Central memory CD4-positive, alpha-beta T cell (primary cell): ENCODE measurements at places on chromosomes 16 and 17.

DNA sequence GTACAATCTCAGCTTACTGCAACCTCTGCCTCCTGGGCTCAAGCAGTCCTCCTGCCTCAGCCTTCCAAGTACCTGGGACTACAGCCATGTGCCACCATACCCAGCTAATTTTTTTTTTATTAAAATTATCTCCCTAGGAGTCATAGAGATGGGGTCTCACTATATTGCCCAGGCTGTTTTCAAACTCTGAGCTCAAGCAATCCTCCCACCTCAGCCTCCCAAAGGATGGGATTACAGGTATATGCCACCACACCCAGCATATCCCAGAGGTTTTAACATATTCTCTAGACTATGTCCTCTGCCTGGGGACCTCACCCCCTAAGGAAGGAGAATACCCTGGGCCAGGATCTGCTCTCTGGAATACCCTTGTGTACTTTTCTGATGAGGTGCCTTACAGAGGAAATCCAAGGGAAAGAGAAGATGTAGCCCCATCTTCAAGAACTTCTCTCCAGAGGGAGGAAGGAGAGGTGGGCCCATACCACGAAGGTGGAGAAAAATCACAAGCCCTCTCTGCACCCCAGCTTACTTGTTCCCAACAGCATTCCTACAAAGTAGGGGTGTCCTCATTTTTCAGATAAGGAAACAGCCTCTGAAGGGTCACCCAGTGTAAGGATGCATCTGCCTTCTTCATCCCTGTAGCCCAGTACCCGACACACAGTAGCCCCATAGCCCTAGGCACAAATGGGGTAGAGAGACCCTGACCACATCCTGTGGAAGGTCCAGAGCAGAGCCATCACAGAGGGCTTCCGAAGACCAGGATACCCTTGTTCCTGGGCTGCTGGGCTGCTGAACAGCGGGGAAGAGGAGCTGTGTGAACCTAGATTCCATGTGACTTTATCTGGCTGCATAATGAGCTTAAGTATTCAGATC, 151.6 kb downstream of the SOCS1 start:
- DNase-seq, result no peak

- DNase-seq, result no peak
Measured at GRCh38 chr17:68955181-68955841, at the start of gene ABCA8. TSS of gene ABCA8 (minus strand) at chr17:68955392. CDS start at chr17:68942034, 13,358 bp downstream.

- no peak for DNase-seq
Measured at GRCh38 chr17:67297454-67297960, 52.5 kb upstream of the HELZ start.

DNA sequence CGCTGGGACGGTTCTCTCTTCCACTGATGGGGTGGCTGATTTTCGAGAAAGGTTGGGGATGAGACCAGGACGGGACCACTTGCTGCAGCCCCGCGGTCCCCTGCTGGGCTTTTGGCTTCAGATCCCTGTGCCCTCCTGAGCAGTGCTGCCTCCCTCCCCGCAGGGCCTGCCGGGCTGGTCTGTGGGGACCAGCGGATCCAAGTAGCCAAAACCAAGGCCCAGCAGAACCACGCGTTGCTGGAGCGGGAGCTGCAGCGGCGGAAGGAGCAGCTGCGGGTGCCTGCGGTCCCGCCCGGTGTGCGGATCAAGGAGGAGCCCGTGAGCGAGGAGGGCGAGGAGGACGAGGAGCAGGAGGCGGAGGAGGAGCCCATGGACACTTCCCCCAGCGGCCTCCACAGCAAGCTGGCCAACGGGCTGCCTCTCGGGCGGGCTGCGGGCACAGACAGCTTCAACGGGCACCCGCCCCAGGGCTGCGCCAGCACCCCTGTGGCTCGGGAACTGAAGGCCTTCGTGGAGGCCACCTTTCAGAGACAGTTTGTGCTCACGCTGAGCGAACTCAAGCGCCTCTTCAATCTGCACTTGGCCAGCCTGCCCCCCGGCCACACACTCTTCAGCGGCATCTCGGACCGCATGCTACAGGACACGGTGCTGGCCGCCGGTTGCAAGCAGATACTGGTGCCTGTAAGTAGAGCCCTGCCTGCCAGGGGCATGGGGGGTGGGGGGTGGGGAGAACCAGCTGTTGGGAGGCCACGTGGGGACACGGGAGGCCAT, 28.6 kb downstream of the POLR3E start:
- no peak for DNase-seq

DNA sequence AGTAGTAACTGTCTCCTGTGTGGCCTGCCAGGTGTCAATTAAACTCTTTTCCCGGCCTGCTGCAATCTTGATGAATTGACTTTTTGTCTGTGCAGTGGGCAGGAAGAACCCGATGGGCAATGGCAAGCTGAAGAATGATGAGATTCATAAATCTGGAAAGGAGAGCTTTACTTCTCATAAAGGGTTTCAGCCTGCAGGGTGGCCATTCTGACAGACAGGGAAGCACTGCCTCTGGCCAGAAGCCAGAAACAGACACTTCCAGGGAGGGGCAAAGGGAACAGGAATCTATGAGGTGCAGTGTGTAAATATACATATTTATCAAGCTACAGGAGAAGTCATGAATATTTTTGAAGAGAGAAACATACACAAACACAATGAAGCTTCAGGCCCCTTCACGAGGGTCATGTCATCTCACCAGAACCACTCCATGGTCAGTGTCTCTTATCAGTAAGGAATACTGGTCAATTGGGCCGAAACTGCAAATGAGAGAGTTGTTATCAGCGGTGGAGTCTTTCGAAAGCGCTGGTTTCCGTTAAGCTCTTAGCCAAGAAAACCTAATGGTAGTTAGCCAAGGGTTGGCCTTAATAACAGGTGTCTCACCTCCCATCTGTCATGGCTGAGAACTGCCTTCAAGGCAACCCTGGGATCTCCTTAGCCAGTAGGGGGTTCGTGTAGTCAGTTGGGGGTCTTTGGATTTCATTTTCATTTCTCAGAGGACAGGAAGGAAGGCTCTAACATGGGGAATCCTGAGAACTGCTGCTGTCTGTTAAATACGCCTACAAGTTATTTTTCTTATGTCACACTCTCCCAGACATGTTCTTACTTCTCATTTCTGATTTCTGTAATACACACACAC, 1.2 kb upstream of the NARF start:
- DNase-seq, result no peak

- DNase-seq, result no peak
Measured at GRCh38 chr17:59427425-59427921, 96.0 kb downstream of the YPEL2 start.
